ENCODE measurements at places on chromosomes 6 and 20.
A peak's percentile ranks its signal among the peaks of the same experiment; 100 is the strongest.

DNA sequence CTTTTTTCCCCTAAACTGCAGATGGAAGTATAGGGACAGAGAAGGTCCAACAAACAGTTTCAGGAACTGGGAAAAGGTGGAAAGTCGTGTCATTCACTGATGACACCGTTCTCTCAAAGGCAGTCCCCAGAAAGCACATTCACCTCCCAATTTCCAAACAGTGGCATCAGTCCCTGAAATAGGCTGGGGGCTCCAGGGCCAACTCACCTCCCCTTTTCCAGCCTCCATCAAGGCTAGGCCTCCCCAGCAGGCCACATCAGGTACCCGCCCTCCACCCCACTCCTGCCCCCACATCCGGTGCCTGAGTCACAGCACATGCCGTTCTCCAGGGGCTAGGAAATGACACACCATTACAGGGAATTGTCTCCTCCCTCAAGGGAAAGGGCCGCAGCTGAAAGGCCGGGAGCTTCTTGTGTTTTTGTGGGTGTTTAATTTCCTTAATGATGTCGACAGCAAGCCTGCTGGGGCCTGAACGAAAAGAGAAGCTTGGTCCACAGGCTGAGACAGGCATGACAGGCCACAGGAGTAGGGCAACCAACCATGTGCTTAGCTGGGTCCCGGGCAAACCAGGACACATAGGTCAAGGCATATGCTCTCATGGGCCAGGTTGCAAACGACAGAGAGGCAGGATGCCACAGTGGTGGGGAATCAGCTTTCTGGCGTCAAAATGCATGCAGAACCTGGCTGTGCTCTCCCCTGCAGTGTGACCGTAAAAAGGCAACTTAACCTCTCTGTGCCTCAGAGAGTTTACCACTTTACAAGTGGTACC lies 39.2 kb downstream of the ZMYND8 start:
- DNase-seq = peak; percentile 67

DNA sequence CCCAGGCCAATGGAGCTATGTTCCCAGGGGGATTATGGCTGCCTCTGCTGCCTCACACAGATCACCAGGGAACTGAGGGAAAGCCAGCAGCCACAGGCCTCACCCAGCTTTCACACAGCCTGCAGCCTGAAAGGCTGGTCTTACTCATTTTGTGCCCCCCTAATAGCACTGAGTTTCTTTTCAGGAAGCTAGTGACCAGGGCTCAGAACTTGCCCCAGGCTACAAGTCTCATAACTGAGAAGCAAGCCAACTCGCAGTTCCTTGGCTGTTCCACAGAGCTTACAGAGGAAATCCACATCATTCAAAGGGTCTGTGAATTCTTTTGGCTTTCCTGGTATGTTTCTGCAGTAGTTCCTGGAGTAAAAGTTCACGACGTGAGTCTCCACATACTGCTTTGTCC lies 524.8 kb upstream of the GJE1 start:
- no peak for DNase-seq

DNA sequence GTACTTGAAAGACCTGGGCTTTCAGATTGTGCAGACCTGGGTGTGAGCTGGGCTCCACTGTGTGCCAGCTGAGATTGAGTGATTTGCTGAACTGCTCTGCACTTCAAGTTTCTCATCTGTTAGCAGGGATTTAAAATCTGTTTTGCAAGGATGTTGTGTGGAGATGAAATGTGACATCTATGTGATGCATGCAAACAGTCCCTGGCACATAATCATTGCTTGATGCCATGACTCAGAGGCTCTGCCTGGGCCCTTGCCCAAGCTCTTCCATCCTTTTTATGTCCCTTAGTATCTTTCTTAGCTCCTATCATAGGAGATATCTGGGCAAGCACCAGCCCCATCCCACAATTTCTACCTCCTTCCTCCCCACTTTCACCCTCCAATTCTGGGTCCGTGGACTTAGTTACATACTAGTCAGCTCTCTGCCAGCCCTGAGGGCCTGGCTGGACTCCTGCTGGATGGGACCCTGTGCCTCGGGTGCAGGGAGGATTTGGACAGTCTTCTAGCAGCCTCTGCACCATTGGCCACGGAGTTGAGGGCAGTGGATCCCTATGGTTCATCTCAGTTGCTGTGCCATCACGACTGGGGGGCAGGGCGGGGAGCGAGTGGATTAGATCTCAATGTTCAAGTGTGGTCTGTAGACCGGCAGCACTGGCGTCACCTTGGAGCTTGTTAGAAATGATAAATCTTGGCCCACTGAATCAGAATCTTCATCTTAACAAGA lies 103.6 kb downstream of the MAP3K7 start:
- DNase-seq = no peak

- no peak for DNase-seq
These were observed 57.5 kb downstream of the EPB41L2 start for GRCh38 chr6:131005439-131006016.

DNA sequence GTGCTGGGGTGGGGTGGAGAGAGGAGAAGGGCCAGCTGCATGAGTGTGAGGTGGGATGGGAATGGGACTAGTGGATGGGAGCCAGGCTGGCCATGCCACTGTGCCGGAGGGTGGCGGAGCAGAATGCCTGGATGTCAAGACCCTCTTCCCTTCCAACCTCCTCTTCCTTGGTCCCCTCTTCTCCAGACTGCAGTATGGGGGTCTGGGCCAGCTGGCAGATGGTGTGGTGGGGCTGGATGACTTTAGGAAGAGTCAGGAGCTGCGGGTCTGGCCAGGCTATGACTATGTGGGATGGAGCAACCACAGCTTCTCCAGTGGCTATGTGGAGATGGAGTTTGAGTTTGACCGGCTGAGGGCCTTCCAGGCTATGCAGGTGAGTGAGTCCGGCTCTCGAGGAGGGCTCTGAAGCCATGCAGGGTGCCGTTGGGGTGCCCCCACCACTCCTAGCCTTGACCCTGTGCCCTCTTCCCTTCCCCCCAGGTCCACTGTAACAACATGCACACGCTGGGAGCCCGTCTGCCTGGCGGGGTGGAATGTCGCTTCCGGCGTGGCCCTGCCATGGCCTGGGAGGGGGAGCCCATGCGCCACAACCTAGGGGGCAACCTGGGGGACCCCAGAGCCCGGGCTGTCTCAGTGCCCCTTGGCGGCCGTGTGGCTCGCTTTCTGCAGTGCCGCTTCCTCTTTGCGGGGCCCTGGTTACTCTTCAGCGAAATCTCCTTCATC lies 7.7 kb downstream of the DDR1 start:
- DNase-seq = no peak

DNA sequence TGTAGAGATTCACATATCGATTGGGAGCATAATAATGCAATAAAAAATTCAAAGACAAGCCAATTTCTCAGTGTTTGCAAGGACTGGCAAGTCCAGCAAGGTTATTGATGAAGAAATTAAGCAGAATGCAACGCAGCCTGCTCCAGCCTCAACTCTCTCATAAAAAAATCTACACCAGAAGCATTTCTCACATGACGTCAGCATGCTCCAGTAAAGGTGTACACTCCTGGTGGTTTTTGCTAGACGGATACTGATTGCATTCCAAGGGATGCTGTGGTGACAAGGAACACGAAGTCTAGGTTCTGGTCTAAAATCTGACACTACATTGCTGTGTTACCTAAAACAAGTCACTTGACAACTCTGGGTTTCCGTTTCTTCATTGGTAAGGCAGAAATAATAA lies 167.4 kb upstream of the PRND start:
- DNase-seq = no peak

GRCh38 chr6:97322226-97322625 lies 39.2 kb upstream of the MMS22L start:
- no peak for DNase-seq

GRCh38 chr6:70820778-70821177 lies 136.1 kb downstream of the B3GAT2 start:
- DNase-seq = no peak

DNA sequence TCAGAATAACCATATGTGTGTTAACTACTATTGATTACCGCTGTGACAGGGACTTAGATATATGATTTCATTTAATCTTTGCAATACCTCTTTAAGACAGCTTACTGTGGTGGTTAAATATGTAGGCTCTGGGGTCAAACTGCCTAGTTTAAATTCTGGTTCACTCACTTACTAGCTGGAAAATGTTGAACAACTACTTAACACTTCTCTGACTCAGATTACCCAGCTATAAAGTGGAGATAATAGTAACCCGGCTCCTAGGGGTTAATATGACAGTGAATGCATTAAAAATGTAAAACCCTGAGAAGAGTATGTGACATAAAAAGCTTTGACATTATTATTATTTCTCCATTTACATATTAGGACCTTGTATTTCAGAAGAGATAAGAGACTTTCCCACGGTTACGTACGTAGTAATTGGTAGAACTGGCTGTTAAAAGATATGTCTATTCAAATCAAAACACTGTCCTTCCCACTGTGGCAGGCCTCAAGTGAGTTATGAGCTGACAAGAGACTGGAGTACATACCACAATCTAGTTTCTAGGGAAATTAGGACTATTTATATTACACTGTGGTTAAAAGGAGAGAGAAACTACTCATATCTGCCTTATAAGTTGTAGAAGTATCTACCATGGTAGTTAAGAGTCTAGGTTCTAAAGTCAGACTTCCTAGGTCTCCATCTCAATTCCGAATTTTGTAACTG lies 4.4 kb upstream of the PLCB1 start:
- no peak for DNase-seq

GRCh38 chr20:32528171-32528891 lies 56.8 kb downstream of the NOL4L start:
- DNase-seq = no peak

GRCh38 chr6:56346958-56347357 lies 99.6 kb upstream of the COL21A1 start:
- no peak for DNase-seq

DNA sequence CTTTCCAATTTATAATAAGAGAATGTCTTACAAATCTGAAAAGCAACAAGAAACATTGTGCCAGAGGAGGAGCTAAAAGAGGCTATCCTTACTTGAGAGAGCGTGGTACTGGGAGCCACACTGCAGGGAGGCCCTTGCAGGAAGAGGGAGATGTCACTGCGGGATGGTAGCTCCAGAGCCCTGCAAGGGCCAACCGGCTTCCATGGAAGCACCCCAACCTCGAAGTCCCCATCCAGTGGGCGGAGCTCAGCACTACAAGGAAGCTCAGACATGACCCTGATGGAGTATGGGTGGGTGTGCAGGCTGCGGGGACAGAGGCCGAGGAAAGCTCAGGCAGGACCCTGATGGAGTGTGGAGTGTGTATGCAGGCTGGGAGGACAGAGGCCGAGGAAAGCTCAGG lies 57.8 kb upstream of the RPS6KA2 start:
- DNase-seq = no peak

DNA sequence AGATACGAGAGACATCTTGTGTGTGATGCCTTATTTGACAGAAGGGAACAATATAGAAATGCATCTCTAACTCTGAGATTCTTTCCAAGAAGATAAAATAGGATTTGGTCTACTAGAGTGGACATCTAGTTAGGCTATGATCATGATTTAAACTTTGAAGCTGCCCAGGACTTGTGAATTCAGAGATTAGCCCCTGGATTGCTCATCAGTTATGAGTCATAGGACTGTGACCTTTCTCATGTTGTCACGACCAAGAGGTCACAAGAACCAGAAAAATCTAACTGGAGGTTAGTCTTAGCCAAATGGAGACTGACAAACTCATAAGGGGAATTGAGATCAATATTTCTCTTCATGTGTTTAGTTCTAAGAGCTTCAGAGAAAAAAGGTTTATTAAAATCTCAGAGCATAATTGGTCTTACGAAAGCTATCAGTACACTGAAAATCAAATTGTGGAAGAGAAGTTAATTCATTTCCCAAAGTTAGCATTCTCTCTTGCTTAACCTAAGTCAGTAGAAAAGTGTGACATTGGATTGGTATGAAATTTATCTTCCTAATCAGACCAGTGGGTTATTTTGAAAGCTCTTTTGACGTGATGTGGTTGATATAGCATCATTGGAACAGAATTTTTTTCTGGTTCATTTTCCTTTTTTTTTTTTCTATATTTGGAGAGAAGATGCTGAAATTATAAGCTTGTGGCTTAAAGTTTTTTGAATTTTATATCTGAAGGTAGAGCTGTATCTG lies 245.7 kb downstream of the RNF144B start:
- no peak for DNase-seq

DNA sequence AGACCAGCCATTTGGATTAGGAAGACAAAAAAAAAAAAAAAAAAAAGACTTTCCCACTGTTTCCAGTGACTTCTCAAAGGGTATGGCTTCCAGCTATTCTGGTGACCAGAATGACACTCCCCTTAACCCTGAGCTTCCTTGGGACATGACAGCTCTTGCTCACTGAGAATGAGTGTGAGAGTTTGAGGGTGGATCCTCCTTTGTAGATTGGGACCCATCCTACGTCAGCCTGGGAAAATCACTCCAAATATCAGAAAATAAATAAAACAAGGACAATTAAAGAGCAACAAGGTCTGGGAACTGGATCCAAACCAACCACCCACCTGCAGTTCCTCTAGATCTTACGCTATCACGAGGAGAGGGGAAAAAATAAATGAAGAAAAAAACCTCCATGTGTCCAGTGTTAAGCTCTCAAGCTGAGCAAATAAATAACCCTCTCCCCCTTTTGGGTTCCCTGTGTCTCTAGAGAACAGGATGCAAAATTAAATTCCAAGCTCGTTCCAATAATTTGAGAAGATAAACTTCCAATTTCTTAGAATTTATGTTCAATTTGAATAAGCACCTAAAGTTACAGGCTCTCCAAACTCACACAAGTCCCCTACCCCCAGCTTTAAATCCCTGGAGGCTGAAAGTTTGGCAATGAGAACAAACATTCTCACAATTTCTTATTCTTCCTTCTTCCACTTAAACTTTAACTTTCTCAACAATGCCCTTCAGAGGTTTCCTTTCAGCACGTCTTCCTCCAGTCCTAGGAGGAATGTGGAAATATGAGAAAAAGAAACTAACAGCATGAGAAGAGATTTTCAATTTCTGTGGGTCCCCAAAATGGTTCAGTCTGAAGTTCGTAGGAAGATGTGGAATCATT lies 170.2 kb downstream of the MTFR2 start:
- no peak for DNase-seq

DNA sequence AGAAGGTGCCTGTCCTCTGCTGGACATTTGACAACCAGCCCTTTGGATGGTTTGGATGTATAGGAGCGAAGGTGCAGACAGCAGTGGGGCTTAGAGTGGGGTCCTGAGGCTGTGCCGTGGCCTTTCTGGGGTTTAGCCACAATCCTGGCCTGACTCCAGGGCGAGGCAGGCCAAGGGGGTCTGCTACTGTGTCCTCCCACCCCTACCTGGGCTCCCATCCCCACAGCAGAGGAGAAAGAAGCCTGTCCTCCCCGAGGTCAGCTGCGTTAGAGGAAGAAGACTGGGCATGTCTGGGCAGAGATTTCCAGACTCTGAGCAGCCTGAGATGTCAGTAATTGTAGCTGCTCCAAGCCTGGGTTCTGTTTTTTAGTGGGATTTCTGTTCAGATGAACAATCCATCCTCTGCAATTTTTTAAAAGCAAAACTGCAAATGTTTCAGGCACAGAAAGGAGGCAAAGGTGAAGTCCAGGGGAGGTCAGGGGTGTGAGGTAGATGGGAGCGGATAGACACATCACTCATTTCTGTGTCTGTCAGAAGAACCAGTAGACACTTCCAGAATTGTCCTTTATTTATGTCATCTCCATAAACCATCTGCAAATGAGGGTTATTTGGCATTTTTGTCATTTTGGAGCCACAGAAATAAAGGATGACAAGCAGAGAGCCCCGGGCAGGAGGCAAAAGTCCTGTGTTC lies 1.3 kb upstream of the CDKN1A start:
- DNase-seq = no peak

GRCh38 chr6:143673669-143674068 lies 4.1 kb upstream of the PHACTR2 start:
- DNase-seq = no peak

GRCh38 chr6:40894962-40895799 lies 143.8 kb downstream of the UNC5CL start:
- no peak for DNase-seq

- peak; percentile 30 for DNase-seq
These were observed 93.9 kb downstream of the RNASET2 start for GRCh38 chr6:166862287-166862977.

Data from activated naive CD4-positive, alpha-beta T cell treated with Interleukin-2 at 50 U/mL for 16 hours (primary cell).